T-helper 2 cell (primary cell): ENCODE measurements at places on chromosomes 6 and 20.

GRCh38 chr6:123925842-123926399 is 122.3 kb downstream of the NKAIN2 start:
- no peak for DNase-seq

- no peak for DNase-seq
These were observed 75.5 kb upstream of the FABP7 start for GRCh38 chr6:122704066-122704465.

DNA sequence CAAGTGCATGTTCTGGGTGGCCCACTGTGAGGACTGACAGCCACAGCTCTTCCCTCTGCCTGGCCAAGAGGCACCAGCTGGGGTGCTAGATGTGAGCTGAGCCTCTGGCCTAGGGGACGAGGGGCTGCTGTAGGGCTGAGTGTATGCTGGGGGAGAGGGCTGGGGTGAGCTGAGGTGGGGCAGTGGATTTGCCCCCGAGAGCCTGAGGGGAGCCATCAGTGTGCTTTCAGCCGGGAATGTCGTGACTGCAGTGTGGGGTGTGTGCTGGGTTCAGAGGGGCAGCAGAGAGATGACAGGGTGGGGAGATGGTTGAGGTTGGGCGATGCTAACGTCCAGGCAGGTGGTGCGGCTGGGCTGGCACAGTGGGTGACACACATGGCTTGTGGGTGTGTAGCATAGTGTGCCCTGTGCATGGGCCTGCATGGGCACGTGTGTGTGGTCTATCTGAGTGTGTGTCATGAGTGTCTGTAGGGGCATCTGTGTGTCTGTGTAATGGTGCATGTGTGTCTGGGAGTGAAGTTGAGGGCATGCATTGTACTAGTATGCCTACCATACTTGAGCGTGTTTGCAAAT is 46.0 kb upstream of the BLCAP start:
- no peak for DNase-seq

- no peak for DNase-seq
These were observed 26.5 kb downstream of the BCL2L1 start for GRCh38 chr20:31695849-31696804.

GRCh38 chr6:39714802-39715201 is 10.4 kb downstream of the KIF6 start:
- DNase-seq, result no peak

- DNase-seq, result peak; percentile 64
These were observed 25.0 kb downstream of the HEBP2 start for GRCh38 chr6:138428944-138429598.

- no peak for DNase-seq
These were observed 422.9 kb upstream of the AGPAT4 start for GRCh38 chr6:161696801-161697200.

DNA sequence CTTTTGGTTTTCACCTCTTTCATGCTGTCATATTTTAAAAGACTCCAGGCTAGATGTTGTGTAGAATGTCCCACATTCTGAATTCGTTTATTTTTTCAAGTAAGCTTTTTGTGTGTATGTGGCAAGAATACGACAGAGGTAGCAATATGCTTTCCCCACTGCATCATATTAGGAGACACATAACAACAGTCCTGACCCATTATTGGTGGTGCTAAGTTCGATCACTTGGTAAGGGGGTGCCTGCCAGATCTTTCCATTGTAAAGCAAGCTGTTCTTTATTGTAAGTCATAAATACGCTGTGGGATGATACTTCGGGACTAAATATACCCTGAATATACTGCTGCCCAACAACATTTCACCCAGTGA is 588 bp upstream of the NCOA3 start:
- DNase-seq, result no peak

DNA sequence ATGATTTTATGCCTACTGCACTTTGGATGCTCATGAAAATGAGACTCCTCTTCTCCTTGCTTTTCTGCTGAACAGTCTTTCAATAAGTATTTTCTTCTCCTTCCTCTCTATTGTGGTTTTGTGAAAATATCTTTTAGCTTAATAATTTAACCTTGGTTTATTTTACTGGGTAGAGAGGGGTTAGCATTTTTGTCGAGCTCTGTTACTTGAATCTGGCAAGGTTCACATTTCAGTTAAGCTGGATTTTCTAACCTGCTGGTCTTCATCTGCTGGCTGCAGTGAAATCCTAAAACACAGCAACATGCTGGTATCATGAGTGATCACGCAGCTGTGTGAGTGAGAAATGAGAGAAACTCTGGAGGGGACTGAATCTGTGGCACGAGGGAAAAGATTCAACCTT is 222.7 kb upstream of the NOX3 start:
- DNase-seq, result no peak

- no peak for DNase-seq
These were observed 6.1 kb downstream of the FAM110A start for GRCh38 chr20:839626-840025.

DNA sequence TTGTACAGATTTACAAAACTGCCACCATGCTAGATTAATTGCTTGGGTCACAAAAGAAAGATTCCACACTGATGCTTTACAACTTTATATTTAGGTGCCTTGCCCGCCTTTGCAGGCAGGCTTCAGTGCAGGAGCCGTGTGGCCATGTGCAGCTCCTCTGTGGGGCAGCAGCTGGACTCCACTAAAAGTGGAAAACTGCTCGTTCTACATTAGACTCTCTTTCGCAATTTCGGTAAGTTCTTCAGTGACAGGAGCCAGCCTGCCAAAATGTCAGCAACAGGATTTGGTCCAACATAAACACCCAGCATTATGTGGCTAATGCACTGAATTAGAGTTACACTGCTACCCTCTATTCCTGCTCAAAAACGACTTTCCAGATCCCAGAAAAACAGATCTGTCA is 174.4 kb upstream of the KCNK16 start:
- DNase-seq, result no peak

GRCh38 chr20:34389206-34389953 is 26.3 kb downstream of the ITCH start:
- no peak for DNase-seq

DNA sequence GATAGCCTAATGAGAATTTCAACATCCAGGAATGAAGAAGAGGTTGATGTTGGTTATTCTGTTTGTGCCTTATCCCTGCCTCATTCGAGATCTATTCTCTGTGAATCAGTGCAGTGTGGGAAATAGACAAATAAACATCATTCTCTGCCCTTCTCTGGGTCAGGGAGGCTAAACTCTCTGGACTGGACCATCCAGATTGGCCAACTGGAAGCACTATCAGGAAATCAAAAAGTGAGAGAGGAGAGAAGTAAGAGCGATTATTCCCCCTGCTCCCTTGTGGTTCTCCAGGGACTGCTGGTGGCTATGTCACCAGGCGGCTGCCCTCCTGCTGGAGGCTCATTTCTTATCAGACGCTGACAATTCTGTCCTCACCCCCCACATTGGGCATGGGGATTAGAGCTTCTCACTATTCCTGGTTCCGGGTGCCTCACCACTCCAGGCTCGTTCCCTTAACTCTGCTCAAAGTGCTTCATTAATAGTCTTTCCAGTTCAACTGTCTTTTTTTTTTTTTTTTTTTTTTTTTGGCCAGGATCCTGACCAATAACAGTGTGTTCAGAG is 201.7 kb upstream of the RREB1 start:
- no peak for DNase-seq

GRCh38 chr6:108836061-108836460 is 12.2 kb upstream of the ARMC2 start:
- no peak for DNase-seq

- peak; percentile 85 for DNase-seq
These were observed 2.1 kb downstream of the NQO2 start for GRCh38 chr6:3001773-3002293.

- no peak for DNase-seq
These were observed 19.2 kb upstream of the POLR1H start for GRCh38 chr6:30041821-30042220.

DNA sequence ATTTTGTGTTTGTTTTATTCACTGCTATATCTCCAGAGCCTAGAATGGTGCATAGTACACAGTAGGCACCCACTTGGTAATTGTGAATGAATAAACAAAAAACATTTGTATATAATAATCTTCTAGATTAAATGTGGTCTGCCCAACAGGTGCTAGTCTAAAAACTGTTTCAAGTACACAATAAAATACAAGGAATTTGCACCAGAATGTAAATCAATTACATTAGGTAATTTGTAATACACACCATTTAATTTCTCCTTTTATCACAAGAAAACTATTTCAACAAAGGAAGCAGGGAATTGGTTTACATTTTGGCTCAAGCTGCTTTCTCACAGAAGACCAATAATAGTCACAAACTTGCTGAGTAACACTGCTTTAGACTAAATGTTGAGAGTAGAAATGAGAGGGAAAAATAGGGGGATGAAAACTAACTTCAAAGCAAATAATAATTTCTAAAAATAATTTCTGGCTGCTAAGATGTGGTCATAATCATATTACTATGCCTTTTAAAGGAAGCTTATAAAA is 22.1 kb downstream of the RUNX2 start:
- no peak for DNase-seq

GRCh38 chr6:141963543-141964295 is 169.0 kb upstream of the GJE1 start:
- DNase-seq, result peak; percentile 22

GRCh38 chr20:54174457-54175175 is 830 bp upstream of the CYP24A1 start:
- no peak for DNase-seq

DNA sequence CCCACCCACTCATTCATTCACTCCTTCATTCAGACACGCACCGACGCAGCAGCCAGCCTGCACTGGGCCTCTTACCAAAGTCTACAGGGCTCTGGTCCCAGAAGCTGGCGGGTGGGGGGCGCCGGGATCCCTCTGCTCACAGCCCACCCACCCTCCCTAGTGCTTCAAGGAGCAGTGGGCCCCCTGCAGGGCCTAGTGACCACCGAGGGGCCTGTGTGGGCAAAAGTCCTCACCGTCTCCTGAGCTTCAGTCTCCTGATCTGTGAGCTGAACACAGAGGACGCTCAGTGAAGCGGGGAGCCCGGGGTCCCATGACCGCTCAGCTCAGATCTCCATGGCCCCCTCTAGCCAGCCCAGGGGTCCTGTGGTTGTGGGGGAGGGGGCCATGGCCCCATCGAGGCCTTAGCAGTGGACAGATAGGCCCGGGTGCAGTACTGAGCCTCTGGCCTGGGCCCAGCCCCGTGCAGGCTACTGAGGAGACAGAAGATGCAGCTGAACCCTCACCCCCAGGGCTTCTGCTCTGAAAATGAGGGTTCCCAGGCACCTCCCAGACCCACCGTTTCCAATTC is 33.4 kb upstream of the MRGBP start:
- DNase-seq, result no peak

- DNase-seq, result no peak
These were observed 556.0 kb upstream of the JAG1 start for GRCh38 chr20:11229772-11230171.

DNA sequence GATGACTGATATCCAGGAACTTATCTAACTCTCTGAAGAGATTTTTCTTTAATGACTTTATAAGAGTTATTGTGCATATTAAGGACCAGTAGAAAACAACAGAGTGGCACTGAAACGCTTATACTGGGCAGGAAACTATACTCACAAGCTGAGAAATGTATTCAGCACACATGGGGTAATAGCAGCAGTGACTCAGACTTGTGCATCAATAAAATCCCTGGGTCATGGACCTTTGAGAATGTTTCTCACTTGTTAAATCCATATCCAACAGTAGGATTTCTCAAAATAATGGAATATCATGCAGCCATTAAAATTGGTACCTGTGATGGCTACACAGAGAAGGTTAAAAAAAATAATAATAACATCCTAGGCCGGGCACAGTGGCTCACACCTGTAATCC is 219.5 kb downstream of the BTBD9 start:
- DNase-seq, result no peak

- no peak for DNase-seq
These were observed 232.9 kb downstream of the SAMD5 start for GRCh38 chr6:147741389-147741788.

- DNase-seq, result no peak
These were observed 44.0 kb downstream of the RANBP9 start for GRCh38 chr6:13667655-13668054.

GRCh38 chr6:136873748-136874147 is 48.4 kb upstream of the SLC35D3 start:
- no peak for DNase-seq

DNA sequence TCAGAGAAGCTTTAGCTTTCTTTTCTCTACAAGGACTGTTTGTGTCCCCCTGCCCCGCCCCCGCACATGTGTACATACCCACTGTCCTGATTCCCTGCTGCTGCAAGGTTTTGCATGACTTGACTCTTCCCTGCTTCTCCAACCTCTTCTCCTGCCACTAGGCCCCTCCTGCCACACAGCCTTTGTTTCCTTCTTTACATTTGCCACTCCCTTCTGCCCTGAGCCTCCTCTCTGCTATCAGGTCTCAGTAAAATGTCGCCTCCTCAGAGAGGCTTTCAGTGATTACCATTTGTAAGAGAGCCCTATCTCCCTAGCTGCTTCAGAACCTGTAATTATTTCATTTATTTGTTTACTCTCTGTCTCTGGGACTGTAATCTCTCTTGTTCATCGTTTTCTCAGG is 56.4 kb upstream of the VSTM2L start:
- no peak for DNase-seq

- no peak for DNase-seq
These were observed 201.7 kb upstream of the PLCB4 start for GRCh38 chr20:8867038-8867740.

GRCh38 chr6:137266309-137266586 is 47.1 kb upstream of the IFNGR1 start:
- no peak for DNase-seq

DNA sequence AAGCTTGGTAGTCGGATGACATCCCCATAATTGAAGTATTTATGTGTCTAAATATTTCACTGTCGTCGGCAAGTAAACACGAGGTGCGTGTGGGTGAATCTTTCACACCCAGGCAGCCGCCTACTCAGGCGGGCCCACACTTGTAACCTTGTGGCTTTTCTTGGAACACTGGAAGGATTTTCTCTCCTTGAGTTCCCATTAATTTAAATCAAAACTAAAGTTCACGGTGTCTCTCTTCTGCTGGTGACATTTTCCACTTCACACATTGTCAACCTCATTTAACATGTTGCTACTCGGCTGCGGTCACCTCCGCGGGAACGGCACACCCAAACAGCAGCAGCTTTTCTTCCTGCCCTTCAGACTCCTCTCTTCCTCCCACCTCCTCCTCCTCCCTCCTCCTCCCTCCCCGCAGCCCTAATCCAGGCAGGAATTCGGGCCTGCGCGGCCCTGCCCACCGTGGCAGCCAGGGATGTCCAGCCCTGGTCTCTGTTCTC is 336.6 kb downstream of the QKI start:
- no peak for DNase-seq

DNA sequence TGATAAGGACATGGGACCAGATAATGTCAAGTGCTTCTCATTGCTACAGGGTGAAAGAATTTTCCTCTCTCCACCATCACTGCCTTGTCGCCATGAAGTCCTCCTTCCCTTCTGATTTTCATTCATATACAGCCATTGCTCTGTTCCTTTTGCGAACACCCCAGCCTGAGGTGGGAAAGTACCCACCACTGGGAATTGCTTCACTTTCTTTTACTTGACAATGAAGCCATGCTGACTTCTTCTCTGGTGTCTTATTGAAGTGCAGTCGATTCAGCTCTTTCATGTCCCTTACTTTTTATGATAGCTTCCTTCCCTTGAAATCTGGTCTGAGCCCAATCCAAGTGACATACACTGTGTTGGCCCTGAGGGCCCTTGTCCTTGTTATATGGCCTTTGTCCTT is 16.2 kb downstream of the DAAM2 start:
- DNase-seq, result no peak

- DNase-seq, result no peak
These were observed 57.1 kb downstream of the KIZ start for GRCh38 chr20:21182832-21183563.
